ENCODE measurements at places on chromosomes 7 and 10. TPM values are rescaled to one million over a fixed set of nuclear protein-coding genes. Genes with fewer than 3 reads are reported as not detected.

DNA sequence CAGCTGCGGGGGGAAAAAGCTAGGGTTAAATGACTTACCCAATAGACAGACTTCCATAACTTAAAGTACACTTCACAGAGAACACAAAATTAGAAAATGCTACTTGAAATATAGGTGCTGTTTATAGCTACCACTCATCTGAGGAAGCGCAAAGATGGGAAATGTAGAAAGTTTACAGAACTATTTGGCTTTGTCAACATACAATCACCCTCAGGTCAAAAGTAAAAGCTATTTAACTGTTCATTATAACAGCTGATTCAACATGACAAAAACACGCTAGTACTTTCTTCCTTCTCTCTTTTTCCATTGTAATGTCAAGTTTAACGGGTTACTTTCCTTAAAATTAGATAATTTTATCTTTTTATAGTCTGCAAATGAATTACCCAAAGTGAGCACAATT, 51.2 kb downstream of the PUS7 start:
- no peak for ATAC-seq

DNA sequence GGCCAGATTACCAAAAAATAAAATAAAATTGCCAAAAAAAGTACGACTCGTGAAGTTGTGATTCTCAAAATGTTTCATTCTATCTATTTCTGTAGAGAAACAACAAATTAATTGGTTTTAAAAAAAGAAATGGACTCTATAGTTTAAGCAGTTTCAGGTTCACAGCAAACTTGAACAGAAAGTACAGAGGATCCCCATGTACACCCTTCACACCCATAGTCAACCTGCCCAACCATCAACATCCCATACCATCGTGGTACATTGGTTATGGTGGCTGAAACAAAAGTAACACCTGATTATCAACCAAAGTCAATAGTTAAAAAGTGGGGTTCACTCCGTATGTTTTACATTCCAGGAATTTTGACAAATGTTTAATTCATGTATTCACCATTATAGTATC, 496.1 kb downstream of the ANKRD7 start:
- ATAC-seq: no peak

DNA sequence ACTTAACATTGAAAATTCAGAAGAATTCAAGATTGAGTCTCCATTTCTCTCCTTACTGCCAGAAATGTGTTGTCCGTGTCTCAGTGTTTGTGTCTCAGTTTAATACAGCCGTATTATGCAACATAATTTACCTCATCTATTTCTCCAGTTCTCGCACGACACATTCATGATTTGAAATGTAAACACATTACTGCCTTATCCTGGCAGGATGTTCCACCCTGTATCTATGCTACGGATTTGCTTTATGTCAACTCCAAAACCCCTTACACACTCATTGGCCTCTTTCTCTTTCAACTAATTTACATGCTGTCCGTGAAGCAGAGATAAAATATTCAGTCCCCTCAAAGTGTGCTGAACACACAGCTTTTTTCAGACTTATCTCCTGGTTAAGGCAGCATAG, 653.7 kb upstream of the SEMA3D start:
- no peak for ATAC-seq

DNA sequence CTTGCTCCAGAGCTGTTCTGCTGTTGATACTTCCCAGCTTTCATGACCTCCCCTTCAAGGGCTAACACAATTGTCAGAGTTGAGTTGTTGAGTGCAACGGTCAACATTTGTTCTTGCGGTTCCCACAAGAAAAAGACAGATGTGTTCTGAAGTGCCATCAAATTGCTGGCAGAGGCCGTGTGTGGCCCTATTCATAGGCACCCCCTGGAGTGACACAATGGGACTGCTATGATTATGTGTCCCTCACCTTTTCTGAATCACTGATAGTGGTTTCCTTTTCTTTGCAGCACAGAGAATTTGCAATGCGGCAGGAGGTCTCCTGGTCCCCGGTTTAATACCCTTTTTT, 5.8 kb upstream of the IGFBP1 start:
- ATAC-seq: no peak

GRCh38 chr7:134905375-134905774, 80.9 kb upstream of the AGBL3 start:
- ATAC-seq: no peak

GRCh38 chr7:159067576-159068487, 76.8 kb downstream of the VIPR2 start:
- no peak for ATAC-seq

GRCh38 chr10:5622186-5622960, 44.0 kb downstream of the ASB13 start:
- ATAC-seq: no peak

DNA sequence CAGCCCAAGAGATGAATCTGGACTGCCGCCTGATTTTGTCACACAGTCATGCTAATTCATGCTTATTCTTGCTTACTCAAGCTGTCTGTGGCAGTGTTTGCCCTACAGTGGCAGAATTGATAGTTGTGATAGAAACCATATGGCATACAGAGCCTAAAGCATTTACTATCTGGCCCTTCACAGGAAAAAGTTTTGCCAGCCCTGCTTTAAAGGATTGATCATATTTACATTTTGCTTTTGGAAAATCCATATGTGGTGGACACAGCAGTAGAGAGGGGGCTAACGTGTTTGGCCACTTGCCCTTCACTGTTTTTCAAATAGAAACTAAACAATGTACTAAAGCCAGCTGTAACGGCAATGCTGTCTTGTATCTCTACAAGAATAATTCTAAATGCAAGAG, 974.0 kb upstream of the GHITM start:
- no peak for ATAC-seq

GRCh38 chr10:124005091-124005490, 88.3 kb downstream of the CHST15 start:
- ATAC-seq: no peak

GRCh38 chr7:133183042-133183794, 69.7 kb upstream of the EXOC4 start:
- no peak for ATAC-seq

- peak; percentile 44 for ATAC-seq
These were observed 1.3 kb upstream of the C10orf67 start for GRCh38 chr10:23345861-23346260.

- no peak for ATAC-seq
These were observed 265.0 kb upstream of the NPSR1 start for GRCh38 chr7:34392972-34393371.

DNA sequence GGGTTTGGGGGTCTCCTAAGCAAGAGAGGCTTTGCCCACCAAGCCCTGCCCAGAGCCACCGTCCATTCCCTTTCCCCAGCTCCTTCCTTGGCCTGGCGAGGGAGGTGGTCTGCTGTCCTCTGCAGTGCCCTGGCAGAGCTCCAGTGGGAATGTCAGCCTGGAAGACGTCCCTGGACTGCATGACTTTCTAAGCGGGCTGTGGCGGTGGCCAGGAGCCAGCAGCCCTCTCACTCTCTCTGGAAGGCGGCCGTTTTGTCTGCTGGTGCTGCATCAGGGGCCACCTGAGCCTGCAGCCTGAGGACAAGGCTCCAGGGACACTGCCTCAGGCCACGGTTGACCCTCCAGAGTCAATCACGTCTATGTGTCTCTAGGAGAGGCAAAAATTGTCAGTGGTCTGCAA, 271.0 kb downstream of the SKAP2 start:
- ATAC-seq: no peak

DNA sequence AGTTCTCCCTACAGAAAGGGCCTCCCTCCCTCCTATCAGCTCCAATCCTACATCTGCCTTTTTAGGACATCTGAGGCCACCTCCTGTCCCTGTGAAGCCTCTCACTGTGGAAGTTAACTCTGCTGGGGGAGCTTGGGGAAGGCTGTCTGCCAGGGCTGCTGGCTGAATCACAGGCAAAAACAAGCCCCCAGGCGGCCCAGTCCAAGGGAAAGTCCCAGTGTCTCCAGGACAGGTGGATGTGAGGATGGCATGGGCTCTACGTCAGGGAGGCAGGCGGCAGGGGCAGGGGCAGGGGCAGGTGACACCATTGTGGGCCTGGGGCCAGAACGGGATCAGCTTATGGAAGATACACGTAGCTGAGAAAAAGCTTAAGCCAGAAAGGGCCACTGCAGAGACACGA, 240.2 kb downstream of the MAD1L1 start:
- no peak for ATAC-seq

GRCh38 chr7:121049028-121049791, 60.7 kb downstream of the CPED1 start:
- no peak for ATAC-seq

MINDY3 gene
- 22.0 TPM for total RNA-seq

ASIC3 gene
- total RNA-seq: 9.7 TPM

SPDYE16 gene
- total RNA-seq: 0.17 TPM

DNA sequence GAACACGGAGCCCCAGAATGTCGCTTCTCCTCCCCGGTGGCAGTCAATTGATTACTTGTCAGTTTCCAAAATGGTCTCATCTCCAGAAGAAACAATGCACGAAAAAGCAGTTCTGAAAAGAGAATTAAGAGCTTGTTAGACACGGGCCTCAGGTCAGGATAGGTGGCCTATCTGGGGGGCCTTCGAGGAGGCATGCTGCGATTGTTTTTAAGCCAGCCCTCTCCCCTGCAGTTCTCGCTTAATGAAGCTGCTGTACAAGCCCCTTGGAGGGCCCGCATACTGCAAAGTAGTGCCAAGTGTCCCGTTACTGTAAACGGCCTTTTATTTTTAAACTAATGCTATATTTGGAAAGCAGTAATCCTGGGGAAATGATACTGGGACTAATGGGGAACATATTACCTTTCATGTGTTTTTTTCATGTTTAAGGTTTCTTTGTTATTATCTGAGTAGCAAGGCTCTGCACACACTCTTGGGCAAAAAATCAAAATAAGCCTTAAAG, 114.8 kb upstream of the TCF7L2 start:
- no peak for ATAC-seq

DNA sequence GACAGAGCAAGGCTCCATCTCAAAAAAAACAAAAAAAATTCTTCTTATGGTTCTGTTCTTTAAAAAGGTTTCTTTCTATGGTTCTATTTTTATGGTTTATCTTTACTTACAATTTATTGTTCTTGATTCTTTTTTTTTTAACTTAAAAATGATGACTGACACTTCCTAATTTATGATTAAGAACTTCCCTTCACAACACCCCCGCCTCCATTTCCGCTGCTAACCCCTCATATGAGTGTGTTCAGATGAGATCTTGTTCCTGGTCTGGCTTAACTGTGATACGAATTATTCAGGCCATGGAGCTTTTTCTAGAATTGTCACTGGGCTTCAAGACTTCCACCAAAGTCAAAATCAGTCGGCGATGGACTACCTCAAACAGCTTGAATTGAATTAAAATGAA, 33.9 kb downstream of the PTER start:
- no peak for ATAC-seq

GLI3 gene
- 0.74 TPM for total RNA-seq

DNA sequence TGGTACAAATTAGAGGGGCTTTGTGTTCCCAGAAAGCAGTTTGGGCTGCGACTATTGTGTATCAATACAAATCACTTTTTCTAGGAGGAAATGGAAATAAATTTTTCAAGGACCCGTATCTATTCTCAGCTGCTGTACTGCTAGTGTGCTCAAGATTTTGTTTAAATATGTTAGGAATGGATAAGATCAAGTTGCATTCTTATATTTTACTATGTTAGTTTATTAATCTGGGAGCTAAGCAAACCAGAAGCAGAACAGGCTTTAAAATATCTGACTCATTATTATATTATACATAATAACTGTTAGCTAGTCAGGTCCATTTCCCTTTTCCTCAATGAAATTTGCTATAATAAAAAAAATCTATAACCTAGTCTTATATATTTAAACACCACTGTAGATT, 11.1 kb upstream of the GLCCI1 start:
- ATAC-seq: no peak

DNA sequence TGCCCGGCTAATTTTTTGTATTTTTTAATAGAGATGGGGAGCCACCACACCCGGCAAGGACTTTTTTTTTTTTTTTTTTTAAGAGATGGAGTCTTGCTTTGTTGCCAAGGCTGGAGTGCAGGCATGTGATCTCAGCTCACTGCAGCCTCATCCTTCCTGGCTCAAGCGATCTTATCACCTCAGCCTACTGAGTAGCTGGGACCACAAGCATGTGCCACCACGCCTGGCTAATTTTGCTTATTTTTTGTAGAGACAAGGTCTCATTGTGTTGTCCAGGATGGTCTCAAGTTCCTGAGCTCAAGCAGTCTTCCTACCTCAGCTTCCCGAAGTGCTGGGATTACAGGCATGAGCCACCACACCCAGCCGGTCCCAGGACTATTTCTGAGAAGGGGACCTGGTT, 9.3 kb upstream of the MCU start:
- no peak for ATAC-seq

- ATAC-seq: no peak
These were observed 37.1 kb upstream of the GDF10 start for GRCh38 chr10:47262606-47263533.

DNA sequence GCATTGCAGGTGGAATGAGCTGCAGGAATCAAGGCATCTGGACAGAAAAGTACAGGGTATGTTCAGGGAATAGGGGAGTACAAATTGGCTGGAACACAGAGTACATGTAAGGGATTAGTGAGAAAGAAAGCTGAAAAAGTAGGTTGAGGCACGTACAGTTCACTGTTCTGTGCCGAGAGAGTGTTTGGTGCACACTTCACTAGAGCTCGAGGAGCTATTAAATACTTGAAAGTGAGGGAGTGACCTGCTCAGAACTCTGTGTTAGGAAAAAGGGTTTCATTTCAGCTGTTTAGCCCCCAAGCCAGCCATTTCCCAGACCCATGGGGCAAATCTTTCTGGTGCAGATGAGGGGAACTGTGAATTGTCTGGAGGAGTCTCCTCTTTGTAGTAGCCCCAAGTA, 115.2 kb downstream of the TBXAS1 start:
- ATAC-seq: no peak

ITIH2 gene
- not detected for total RNA-seq

OR13A1 gene
- total RNA-seq: not detected

DNA sequence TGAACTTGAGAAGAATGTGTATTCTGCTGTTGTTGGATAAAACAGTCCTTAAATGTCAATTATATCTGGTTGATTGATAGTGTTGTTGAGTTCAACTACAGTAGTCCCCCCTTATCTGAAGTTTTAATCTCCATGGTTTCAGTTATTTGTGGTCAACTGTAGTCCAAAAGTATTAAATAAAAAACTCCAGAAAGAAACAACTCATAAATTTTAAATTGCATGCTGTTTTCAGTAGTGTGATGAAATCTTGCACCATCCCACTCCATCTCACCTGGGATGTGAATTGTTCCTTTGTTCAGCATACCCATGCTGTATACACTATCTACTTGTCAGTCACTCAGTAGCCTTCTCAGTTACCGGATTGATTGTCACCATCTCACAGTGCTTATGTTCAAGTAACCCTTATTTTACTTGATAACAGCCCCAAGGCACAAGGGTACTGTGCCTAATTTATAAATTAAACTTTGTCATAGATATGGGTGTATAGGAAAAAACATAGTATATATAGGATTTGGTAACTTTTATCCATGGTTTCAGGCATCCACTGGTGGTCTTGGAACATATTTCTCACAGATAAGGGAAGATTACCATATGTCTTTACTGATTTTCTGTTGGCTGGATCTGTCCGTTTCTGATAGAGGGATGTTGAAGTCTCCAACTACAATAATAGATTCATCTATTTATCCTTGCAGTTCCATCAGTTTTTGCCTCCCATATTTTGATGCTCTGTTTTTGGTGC, 57.1 kb downstream of the AOAH start:
- no peak for ATAC-seq

- ATAC-seq: no peak
These were observed 34.0 kb downstream of the GOT1 start for GRCh38 chr10:99396471-99396870.
